Mammary epithelial cell (primary cell): ENCODE measurements at places on chromosomes 6 and 20. TPM values are rescaled to one million over a fixed set of nuclear protein-coding genes. Genes with fewer than 3 reads are reported as not detected.
A peak's percentile ranks its signal among the peaks of the same experiment; 100 is the strongest.

ULBP2 gene
- total RNA-seq = 14.5 TPM

DNA sequence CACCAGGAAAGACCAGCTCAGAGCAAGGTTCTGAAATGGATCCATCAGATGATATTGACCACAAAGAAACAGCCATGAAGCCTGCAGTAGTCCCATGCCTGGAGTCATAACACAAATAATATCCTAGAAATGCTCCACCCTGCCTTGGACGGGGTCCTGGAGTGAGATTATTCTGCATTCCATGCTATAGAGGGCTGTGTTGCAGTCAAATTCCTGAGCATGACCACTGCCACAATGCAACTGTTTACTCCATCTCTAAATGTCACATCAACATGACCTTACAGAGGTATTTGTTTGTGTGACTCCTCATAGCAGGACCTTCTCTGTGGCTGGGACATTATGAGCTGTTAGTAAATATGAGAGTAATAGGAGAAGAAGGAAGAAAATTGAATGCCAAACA lies 257.5 kb upstream of the TCF21 start:
- DNase-seq = no peak

PABPC1L gene
- total RNA-seq = 9.7 TPM

GRCh38 chr6:56637640-56638039 lies 5.0 kb downstream of the DST start:
- peak; percentile 46 for DNase-seq

GRCh38 chr6:103122766-103123601 lies 1729.5 kb downstream of the GRIK2 start:
- DNase-seq = peak; percentile 25

DNA sequence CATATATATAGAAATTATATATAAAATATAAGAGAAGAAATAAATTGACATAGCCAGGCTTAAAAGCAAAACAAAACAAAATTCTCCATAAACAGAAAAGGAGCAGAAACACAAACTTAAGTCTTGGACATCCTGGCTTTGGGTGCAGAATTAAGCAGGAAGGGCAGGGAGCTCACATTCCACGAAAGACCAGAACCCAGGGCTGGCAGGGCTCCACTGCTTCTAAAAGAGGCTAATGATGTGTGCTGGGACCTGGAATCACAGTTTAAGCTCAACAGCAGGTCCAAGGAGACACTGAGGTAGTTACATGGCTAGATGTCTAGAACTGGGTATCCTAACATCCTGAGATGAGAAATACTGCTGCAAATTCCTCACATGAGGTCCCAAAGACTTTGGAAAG lies 210.3 kb downstream of the WDR27 start:
- no peak for DNase-seq

C20orf144 gene
- 0.16 TPM in 1 of 2 replicates, not detected in the other for total RNA-seq

NTSR1 gene
- total RNA-seq = 0.13 and 0.14 TPM in 2 replicates

VARS2 gene
- total RNA-seq = 25.7 and 28.8 TPM in 2 replicates

COQ3 gene
- total RNA-seq = 4.3 TPM

DDX43 gene
- not detected in 2 replicates for total RNA-seq

GRCh38 chr20:53216856-53217576 lies 244.9 kb downstream of the TSHZ2 start:
- DNase-seq = peak; percentile 37

GRCh38 chr6:26468829-26469228 lies 11.1 kb downstream of the BTN2A1 start:
- DNase-seq = no peak

ZSCAN23 gene
- total RNA-seq = 7.2 TPM

DNA sequence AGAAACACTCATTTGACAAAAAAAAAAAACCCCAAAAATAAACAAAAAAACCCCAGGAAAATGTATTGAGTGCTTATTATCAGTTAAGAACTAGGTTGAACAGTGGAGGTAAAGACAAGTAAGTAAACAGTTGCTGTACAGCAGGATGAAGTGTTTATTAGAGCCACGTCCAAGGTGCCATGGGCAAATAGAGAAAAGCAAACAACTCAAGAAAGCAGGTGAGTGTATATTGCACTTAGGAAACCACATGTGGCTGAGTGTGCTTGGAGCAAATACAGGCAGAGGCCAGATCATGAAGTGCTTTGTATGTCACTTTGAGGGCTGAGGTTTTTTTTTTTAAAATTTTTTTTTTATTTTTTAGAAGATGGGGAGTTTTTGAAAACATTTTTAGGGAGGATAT lies 98.3 kb downstream of the MACROD2 start:
- no peak for DNase-seq
